ENCODE measurements at places on chromosomes 4 and X. TPM values are rescaled to one million over a fixed set of nuclear protein-coding genes. Genes with fewer than 3 reads are reported as not detected.
A peak's percentile ranks its signal among the peaks of the same experiment; 100 is the strongest.

DNA sequence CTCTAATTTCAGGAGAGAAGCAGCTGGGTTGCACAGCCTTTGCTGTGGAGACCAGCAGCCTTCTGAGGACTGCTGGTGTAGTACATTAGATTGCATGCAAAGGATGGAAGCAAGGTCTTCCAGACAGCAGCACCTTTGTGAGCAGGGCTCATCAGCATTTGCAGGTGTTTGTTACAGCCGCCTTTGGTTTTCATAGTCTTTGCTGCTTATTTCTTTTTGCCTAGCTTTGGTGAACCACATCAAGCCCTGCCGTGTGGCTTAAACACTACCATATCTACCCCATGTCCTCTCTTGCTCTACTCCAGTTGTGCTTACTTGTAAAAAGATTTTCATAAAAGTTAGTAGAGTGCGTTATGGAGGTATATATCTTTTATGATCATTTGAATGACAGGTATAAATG, 57.5 kb downstream of the MTM1 start:
- DNase-seq, result no peak
- H3K36me3 ChIP-seq, result peaks cover 14% of the 10 kb centered on the region
- H3K4me1 ChIP-seq, result no peaks in the 10 kb centered on the region
- no peak overlapping the region for H3K27ac ChIP-seq
- H3K4me3 ChIP-seq, result no peak overlapping the region

GRCh38 chr4:6773616-6774540, 8.6 kb upstream of the KIAA0232 start:
- H3K27me3 ChIP-seq, result no peaks in the 10 kb centered on the region
- H3K4me1 ChIP-seq, result peaks cover 5% of the 10 kb centered on the region
- no peak overlapping the region for H3K27ac ChIP-seq
- H3K4me3 ChIP-seq, result no peak overlapping the region

Gene TEX13C
- total RNA-seq, result 0.26 TPM

DNA sequence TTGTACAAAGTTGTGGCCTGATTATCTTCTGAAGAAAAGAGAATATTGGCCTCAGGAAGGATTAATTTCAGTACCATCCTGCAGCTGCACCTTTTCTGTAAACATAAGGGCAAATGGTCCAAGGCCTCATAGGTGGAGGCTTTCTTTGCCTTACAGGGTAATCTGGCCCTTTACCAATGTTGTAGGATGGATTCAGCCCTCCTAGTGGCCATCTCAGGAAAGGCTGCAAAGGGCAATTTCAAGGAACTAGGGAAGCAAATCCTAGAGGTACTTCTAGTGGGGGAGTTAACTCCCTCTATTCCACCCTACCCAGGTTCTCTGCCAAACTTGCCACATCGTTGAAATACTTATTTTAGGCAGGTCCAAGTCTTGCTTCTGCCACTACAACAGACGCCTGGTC, 57.6 kb downstream of the UGT2B11 start:
- H3K27me3 ChIP-seq, result no peaks in the 10 kb centered on the region
- H3K27ac ChIP-seq, result no peak overlapping the region
- H3K4me1 ChIP-seq, result no peaks in the 10 kb centered on the region
- no peaks in the 10 kb centered on the region for H3K36me3 ChIP-seq
- peak; percentile 53 for DNase-seq

DNA sequence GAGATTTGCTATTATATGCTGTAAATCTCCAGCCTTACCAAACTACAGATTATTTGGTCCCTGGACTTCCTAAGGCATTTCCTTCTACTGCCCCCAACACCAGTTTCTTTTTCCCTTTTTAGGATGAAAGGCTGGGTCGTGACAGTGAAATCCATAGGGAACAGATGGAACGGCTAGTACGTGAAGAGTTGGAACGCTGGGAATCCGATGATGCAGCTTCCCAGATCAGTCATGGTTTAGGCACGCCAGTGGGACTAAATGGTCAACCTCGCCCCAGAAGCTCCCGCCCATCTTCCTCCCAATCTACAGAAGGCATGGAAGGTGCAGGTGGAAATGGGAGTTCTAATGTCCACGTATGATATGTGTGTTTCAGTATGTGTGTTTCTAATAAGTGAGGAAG, 67.9 kb downstream of the PKD2 start:
- peaks cover 47% of the 10 kb centered on the region for H3K36me3 ChIP-seq
- peaks cover 11% of the 10 kb centered on the region for H3K4me1 ChIP-seq
- DNase-seq, result no peak
- no peak overlapping the region for H3K27ac ChIP-seq
- no peaks in the 10 kb centered on the region for H3K27me3 ChIP-seq
- H3K4me3 ChIP-seq, result no peak overlapping the region

Gene FAM47E
- 1.4 TPM for total RNA-seq

GRCh38 chr4:111011458-111011857, 388.6 kb upstream of the PITX2 start:
- H3K4me3 ChIP-seq, result no peak overlapping the region
- H3K36me3 ChIP-seq, result no peaks in the 10 kb centered on the region
- DNase-seq, result peak; percentile 50
- H3K4me1 ChIP-seq, result peaks cover 7% of the 10 kb centered on the region

- peaks cover 7% of the 10 kb centered on the region for H3K4me1 ChIP-seq
- H3K4me3 ChIP-seq, result no peak overlapping the region
- H3K36me3 ChIP-seq, result peaks cover 3% of the 10 kb centered on the region
- no peaks in the 10 kb centered on the region for H3K27me3 ChIP-seq
- DNase-seq, result no peak
Observed at GRCh38 chr4:174318829-174319764, 35.4 kb downstream of the CEP44 start.

GRCh38 chrX:11778230-11778629, 20.2 kb downstream of the MSL3 start:
- no peak overlapping the region for H3K27ac ChIP-seq
- no peaks in the 10 kb centered on the region for H3K4me1 ChIP-seq
- no peak overlapping the region for H3K4me3 ChIP-seq
- no peak for DNase-seq
- H3K27me3 ChIP-seq, result no peaks in the 10 kb centered on the region

GRCh38 chr4:58600290-58600689, 1490.1 kb upstream of the IGFBP7 start:
- no peaks in the 10 kb centered on the region for H3K27me3 ChIP-seq
- H3K27ac ChIP-seq, result peak overlapping the region; percentile 79
- peak overlapping the region; percentile 4 for H3K4me3 ChIP-seq
- peaks cover 81% of the 10 kb centered on the region for H3K4me1 ChIP-seq

Gene SRPX
- total RNA-seq, result 7.7 TPM
